ENCODE measurements at places on chromosomes 2 and 18.

DNA sequence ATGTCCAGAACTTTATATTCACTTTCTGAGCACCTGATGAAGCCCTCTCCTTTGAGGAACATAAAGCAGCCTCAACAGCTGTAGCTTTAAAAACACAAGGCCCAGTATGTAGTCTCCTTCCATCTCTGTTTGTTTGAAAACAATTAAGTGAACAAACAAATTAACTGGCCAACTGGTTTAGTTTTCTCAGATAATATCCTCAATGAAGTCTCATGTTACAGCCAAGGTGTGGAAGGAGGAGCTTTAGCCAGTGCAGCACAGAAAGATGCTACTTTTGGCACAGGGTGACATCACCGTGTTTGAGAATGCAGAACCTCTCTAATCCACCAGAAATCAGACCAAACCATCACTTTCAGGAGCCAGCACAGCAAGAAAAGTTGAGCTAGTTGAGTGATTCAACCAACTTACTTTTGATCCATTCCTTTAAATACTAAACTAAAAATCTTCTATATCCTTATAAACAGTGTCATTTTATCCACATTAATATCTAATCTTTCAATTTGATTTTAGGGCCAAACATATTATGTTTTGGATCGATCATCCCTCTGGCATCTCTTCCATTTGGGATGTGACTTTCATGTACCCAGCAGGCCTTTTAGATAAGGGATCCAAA is 488.7 kb downstream of the ARHGAP15 start:
- no peak for DNase-seq

DNA sequence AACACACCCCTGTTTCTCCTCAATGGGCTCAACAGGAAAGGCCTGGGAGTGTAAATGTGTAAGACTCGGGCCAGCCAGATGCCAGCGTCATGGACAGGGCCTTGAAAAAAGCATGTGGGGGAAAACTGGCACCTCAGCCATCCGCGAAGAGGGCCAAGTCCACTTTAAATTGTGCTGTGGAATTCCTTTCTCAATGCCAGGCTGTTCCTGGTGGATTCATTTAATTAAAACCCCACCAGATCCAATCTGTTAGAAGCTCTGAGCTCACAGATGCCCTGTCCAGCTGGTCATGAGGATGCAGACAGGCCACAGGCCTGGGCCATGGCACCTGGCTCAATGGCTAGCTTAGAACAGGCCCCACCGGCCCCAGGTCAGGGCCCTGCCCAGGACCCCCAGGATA is 24.8 kb downstream of the KCNK3 start:
- no peak for DNase-seq

- peak; percentile 2 for DNase-seq
These were observed 402.4 kb downstream of the SATB2 start for GRCh38 chr2:199055336-199055735.

DNA sequence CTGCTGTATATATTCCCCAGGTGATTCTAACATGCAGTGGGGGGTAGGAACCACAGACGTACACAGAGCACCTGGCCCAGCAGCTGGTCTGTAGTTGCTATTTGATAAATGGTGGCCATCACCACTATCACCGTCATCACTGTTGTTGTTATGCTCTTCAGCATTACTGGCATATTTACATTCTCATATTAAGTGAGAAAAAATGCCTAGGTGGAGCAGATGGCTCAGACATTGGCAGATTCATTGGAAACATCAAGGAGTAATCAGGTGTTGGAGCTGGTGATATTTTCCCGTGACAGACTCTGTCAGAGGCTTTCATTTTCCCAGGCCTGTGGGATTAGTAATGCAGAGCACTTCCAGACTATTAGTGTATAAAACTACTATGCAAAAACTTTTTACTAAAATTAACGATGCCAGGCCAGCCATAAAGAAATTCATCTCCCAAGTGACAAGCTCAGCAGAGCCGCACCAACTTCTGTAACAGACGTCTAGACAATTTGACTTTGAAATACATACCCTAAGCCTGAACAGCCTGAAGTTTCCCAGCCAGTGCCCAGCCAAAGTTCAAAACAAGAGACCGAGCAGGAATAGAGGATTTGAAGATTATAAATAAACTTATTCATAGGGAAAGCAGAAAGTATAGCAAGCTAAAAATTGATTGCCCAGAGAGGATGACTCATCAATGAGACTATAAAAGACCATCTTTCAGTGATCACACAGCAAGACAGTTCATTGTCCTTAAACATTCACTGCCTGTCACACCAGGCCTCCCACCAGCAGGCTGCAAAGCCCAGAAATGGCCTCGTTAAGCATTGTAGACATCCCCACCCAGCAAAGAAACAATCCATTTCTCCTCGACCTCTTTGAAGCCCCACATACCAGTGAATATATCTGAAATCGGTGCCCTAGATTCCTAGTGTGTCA is 247.4 kb upstream of the CHAC2 start:
- no peak for DNase-seq
